ENCODE measurements at places on chromosomes 6 and 20. TPM values are rescaled to one million over a fixed set of nuclear protein-coding genes. Genes with fewer than 3 reads are reported as not detected.

Gene GGTLC1
- total RNA-seq, result not detected

Gene PLN
- not detected for total RNA-seq

Gene GPR31
- total RNA-seq, result not detected

Gene TSPO2
- total RNA-seq, result not detected

Gene MAPK13
- 5.5 TPM for total RNA-seq

Gene C20orf202
- total RNA-seq, result 0.17 TPM

Gene CITED2
- 26.9 TPM for total RNA-seq

Gene FRK
- total RNA-seq, result 0.11 TPM

Gene RAET1L
- total RNA-seq, result not detected

Gene PKIB
- total RNA-seq, result 0.17 TPM

Gene TRIM40
- not detected for total RNA-seq

Gene PTPRT
- under 0.01 TPM for total RNA-seq

Gene TOMM34
- total RNA-seq, result 9.9 TPM

Gene CPNE5
- total RNA-seq, result 4.2 TPM

Gene HLA-DPA1
- total RNA-seq, result 4.6 TPM

Gene FAM135A
- total RNA-seq, result 12.4 TPM

Gene PRRT1
- total RNA-seq, result not detected

Gene C6orf136
- 2.2 TPM for total RNA-seq

Gene RAB32
- 90.7 TPM for total RNA-seq

Gene ID4
- total RNA-seq, result 0.76 TPM

Gene BCL2L1
- 28.8 TPM for total RNA-seq

Gene DNAH8
- total RNA-seq, result under 0.01 TPM

Gene SLC22A1
- total RNA-seq, result 0.09 TPM

Gene TNNC2
- not detected for total RNA-seq

Gene HELZ2
- total RNA-seq, result 22.0 TPM

Gene BPIFA1
- total RNA-seq, result not detected

All from dermis lymphatic vessel endothelial cell (primary cell).